ACHN (cell line): ENCODE measurements at places on chromosomes 2 and 18.

GRCh38 chr2:120243211-120243610, 9.4 kb upstream of the RALB start:
- DNase-seq: no peak

DNA sequence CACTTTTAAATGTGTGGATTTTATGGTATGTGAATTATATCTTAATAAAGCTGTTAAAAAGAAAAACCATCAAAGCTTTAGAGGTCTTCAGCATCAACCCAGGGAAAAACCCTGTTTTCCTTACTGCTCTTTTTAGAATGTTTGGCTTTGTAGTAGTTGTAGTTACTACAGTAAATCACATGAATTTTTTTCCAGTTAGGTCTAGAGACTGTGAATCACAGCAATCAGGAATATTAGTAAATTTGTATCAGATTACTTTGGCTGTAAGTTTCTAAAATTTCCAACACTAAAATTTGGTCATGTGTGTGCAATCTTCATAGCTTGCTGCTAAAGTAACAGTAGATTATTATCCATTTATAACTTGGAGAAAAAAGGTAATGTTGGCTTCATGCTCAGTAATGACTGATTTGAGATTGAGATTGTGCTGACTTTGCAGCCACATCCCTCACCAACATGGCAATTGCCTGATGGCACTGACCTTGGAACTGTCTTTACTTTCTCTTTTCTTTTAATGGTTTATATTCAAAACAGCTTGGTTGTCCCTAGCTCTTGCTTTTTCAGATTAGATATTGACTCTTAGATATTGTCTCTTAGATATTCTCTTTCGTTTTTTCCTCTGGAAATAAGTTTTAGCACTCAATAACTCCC, 41.1 kb downstream of the LCLAT1 start:
- DNase-seq: no peak

DNA sequence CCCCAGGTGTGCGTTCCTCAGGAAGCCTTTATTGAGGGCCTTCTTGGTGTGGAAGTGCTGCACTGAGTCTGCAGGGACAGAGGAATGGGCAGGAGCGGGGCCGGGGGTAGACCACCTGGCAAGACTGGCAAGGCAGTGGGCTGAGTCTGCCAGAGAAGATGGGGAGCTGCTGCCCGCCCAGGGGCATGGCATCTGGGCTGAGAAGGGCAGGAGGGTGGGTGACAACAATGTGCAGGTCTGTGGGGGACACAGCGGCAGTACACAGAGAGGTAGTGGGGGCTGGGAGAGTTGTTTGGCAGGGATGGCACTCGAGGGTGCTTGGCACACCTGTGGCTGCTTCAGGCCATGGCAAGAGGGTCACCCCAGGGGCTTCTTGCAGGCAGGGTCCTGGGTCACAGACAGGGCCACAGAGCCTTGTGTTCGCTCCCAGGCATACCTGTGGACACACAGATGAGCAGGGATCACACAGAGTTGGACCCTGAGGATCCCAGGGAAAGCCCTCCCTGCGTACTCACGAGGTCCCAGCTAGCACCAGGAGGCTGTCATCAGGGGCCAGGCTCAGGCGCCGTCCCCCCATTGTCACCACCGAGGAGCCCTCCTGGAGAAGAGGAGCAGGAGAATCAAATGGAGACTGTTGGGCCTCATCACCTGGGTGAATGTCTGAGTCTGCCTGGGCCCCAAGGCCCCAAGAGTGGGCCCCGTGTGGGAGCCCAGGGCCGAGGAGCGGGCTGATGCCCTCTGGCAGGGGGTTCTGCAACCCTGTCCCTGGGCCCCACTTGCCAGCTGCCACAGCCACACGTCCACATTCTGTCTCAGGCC, 3.4 kb upstream of the OXER1 start:
- DNase-seq: no peak

- DNase-seq: no peak
Observed at GRCh38 chr2:39606585-39606984, 59.1 kb upstream of the TMEM178A start.

DNA sequence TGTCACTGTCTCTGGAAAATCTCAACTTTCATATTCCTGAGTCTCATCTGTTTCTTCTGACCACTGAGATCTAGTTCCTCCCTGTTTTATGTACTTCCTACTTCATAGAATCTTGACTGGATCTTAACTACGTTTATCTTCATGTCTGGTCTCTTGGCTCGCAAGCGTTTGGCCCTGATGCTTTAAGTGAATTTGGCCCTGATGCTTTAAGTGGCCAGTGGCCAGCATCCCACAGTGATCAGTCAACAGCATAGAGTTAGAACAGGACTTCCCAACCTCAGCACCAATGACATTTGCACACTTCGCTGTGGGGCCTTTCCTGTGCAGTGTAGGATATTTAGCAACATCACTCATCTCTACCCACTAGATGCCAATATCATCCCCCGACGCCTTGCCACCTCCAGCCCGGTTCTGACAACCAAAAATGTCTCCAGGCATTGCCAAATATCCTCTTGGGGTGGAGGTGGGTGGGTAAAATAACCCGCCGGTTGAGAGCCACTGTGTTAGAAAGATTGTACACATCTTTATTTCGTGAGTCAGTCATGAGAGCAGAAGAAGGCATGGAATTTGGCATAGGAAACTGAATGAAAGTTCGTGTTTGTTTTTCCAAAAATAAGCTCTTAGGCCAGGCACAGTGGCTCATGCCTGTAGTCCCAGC, 12.2 kb downstream of the TM4SF20 start:
- no peak for DNase-seq

DNA sequence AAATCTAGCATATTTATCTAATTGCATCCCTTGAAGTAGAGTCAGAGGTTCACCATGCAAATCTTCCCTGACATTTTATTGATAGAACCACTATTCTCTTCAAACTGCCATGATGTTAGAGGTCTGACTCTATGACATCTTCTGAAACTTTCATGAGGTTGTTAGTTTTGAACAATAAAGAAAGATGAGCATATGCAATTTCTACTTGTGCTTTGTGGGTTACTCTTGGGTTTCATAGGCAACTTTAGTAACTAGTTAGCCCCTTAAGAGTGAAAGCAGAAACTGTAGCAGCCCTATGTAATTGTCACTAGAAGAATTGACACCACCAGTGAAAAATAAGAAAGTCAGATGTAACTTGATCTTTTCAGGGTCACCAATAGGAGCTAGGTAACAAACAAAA, 53.1 kb upstream of the ZEB2 start:
- no peak for DNase-seq

DNA sequence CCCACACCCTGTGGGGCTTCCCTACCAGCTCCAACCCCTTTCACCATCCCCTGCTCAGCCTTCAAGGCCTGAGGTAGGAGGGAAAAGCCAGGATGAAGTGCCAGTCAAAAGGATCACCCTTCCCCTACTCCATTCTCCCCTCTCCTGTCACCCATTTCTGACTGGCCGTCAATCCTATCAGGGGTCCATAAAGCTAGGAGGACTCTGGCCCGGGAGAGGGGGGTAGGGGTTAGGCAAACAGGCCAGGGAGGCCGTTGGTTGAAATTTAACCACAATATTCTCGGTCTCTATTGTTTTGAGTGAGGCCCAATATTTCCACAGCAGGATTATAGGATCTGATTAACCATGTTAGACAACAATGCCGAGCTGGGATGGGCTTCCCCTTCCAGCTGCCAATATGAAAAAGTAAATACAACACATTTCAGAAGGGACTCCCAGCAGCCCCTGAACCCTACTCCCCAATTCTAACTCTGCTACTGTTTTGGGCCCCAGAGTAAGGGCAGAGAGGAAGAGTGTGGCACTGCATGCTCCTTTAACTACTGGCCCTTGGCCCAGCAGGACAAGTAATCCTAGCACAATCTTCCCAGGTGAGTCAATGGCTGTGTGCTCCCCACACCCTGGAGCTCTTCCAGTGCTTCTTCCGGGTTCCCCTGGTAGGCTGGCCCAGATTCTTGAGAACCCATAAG, 10.6 kb upstream of the IHH start:
- no peak for DNase-seq

DNA sequence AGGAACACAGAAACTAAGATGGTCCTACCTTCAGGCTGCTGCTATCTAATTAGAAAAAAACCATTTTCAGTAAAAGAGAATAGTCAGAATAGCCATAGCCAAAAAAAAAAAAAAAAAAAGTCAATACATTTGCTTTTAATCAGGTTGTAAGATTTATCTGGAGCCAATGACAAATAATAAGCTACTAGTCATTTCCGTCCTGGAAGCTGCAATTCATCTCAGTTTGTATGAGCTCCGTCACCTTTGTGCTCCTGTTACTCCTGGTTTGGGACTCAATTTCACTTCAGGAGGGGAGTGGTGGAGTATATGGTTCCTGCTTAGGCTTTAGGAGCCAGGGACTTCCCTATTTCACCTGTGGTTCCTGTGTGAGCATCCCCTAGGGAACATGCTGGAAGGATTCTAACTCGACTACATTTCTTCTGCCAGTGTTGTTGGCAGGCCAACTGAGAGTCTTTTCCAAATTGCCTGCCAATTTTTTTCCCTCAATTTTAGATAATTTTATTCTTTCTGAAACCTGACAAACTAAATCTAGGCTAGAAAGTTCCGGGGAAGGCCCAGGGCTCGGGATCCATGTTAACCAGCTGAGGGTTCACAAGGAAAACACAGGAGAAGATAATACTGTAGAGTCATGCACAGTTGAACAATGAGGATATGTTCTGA, 481.8 kb downstream of the DLGAP1 start:
- no peak for DNase-seq

DNA sequence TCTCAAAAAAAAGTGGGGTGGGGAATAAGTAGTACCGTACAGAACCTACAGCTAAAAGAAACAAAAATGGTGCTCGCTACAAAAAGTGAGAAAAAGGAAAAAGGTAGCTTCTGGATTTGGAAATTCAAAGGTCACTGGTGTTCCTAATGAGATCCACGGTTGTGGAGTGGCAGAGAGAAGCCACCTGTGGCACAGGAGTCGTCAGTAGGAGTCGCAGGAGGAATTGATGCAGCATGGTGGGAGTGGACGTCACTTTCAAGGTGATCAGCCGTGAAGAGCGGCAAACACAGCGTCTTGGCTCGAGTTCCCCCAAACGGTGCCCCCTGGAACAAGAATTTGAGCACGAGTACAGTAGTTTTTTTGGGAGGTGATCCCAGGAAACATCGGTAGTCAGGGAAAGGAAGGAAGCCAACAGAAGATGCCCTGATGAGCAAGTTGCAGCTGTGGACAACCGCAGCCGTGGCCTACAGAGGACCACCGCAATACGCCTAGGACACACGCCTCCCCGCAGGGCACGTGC, 1.4 kb upstream of the TTL start:
- no peak for DNase-seq

- DNase-seq: no peak
Observed at GRCh38 chr2:194672994-194673393, 984.0 kb upstream of the SLC39A10 start.

- no peak for DNase-seq
Observed at GRCh38 chr2:43223521-43224001, 2.8 kb downstream of the ZFP36L2 start.
